ENCODE measurements at places on chromosomes 6 and 20.

- H3K4me1 ChIP-seq: no peaks in the 10 kb centered on the region
- no peak for DNase-seq
- H3K4me3 ChIP-seq: no peak overlapping the region
Observed at GRCh38 chr6:16163535-16164300, 34.8 kb downstream of the MYLIP start.

DNA sequence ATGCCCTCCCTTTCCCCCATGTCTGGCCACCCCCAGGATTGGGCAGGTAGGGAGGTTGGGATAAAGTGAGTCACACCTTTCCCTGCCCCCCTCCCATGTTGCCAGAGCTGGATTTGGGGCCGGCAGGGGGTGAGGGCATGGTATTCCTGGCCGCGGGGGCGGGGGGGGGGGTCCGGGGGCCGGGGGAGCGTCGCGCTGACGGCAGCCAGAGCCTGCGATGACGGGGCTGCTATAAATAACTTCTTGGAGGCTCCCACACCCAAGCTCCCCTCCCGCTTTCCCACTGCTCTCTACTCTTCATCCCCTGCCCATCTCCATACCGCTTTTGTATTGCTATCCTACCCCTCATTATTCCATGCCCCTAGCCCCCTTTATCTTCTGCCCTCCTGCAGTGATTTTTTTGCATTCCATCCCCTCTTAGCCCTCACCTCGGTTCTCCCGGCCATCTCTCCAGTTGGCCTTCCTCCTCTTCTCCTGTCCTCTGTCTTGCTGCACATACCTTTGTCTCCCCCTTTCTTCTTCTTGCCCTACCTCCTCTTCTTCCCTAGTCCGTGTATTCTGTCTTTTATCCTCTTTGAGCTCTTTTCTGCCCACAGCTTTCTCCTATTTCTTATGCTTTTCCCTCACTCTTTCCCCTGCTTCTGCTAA, 13.8 kb downstream of the SYNGAP1 start:
- peaks cover 4% of the 10 kb centered on the region for H3K4me1 ChIP-seq
- H3K27me3 ChIP-seq: no peaks in the 10 kb centered on the region
- DNase-seq: no peak
- H3K4me3 ChIP-seq: no peak overlapping the region

GRCh38 chr6:105774247-105774646, 311.9 kb upstream of the PRDM1 start:
- no peak for DNase-seq
- no peaks in the 10 kb centered on the region for H3K4me1 ChIP-seq
- no peaks in the 10 kb centered on the region for H3K36me3 ChIP-seq
- no peaks in the 10 kb centered on the region for H3K27me3 ChIP-seq

- peaks cover 14% of the 10 kb centered on the region for H3K36me3 ChIP-seq
- H3K4me3 ChIP-seq: no peak overlapping the region
- H3K27me3 ChIP-seq: no peaks in the 10 kb centered on the region
- no peak for DNase-seq
- H3K27ac ChIP-seq: no peak overlapping the region
- H3K4me1 ChIP-seq: peaks cover 31% of the 10 kb centered on the region
Observed at GRCh38 chr20:34037767-34038166, 44.1 kb downstream of the RALY start.

DNA sequence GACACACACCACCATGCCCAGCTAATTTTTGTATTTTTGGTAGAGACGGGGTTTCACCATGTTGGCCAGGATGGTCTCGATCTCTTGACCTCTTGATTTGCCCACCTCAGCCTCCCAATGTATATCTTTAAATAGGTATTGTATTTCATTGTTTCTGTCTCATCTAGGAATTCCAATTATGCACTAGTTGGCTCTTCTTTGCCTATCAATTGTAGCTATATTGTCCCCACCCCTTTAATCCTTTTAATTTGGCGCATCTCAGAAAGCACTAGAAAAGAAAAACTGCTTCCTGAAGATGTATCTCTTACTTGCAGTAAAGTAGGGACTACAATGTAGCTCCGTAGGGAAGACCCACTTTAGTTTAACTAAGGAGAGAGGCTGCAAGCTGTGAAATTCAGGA, 10.5 kb upstream of the MAVS start:
- no peak for DNase-seq
- H3K4me1 ChIP-seq: no peaks in the 10 kb centered on the region
- H3K36me3 ChIP-seq: no peaks in the 10 kb centered on the region

DNA sequence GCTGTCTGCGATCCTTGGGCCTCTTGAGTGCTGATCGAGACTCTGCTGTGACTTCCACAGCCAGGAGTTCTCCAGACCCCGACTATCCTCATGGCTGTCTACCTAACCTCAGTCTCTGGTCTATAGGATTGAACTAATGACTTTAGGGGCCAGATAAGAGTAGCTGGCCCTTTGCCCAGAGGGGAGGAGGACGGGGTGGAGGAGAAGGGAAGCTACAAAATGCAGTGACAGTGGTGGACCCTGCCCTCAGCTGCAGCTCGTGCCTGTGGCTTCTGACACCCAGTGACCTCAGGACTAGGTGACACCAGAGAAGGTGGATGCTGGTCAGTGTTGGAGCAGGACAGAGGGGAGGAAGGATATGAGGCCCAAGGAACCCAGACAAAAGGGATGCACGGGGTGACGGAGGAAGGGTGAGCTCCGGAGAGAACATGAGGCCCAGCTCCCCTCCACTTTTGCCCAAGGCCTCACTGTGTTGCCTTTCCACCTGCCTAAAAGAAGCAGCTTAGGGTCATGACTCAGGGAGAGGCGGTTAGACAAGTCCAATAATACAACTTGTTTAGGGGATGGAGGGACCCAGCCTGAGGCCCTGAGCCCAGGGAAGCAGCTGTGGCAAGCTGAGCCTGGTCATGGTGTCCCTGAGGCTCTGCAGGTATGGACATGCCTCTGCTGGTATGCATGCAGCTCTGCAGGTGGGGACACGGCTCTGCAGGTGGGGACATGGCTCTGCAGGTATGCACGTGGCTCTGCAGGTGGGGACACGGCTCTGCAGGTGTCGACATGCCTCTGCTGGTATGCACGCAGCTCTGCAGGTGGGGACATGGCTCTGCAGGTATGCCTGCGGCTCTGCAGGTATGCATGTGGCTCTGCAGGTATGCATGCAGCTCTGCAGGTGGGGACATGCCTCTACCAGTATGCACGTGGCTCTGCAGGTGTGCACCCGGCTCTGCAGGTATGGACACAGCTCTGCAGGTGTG, 67.7 kb downstream of the SYNJ2 start:
- no peaks in the 10 kb centered on the region for H3K27me3 ChIP-seq
- H3K36me3 ChIP-seq: no peaks in the 10 kb centered on the region
- H3K4me3 ChIP-seq: no peak overlapping the region
- peaks cover 21% of the 10 kb centered on the region for H3K4me1 ChIP-seq
- DNase-seq: no peak

GRCh38 chr6:18820725-18821124, 433.6 kb downstream of the RNF144B start:
- no peak overlapping the region for H3K4me3 ChIP-seq
- no peaks in the 10 kb centered on the region for H3K4me1 ChIP-seq
- no peak overlapping the region for H3K27ac ChIP-seq
- H3K27me3 ChIP-seq: no peaks in the 10 kb centered on the region

Measured in ascending aorta (tissue), 2 donors.